ENCODE measurements at places on chromosomes 13 and 19.
A peak's percentile ranks its signal among the peaks of the same experiment; 100 is the strongest.

DNA sequence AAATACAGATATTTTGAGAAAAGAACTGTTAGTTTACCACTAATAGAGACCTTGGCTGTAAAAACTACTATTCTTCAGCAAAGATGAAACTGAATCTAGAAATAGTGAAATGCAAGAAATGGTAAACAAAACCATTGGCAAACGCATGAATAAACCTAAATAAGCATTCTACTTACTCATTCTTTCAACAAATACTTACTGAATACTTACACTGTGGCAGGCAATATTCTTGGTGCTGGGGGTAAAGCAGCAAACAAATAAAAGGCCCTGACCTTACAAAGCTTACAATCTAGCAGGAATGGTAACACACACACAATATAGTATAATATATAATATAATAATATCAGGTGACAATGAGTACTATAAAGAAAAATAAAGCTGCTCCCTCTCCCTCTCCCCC lies 38.7 kb downstream of the KATNAL1 start:
- no peak for DNase-seq

DNA sequence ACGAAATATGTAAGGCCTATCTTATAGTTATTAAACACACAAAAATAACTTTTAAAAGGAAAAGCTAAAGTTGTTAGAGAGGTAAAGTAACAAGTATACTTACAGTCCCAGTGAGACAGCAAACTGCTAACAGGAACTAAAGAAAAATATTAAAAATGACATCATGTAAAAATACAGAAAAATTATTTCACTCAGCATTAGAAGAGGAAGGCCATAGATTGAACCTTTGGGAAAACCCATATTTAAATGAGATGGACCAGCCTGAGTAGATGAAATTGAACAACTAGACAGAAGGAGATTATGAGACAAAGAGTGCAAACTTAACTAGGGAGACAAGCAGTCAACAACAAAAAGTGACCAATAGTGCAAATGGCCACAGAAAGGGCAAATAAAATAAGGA lies 49.4 kb downstream of the LNX2 start:
- DNase-seq = no peak

DNA sequence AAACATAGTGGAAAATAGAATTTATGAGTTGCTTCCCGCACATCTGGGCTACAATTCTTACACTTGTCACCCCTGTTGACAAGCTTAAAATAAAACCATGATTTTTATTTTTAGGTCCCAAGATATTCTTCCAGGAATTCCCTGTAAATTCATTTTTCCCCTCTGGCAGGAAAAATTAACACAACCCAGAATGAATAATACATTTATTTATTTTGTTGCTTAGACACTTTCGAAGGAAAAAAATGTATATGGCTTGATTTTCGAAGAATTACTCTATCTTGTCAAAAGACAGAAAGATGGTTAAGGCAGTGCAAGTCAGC lies 74.4 kb downstream of the LHFPL6 start:
- DNase-seq = no peak

DNA sequence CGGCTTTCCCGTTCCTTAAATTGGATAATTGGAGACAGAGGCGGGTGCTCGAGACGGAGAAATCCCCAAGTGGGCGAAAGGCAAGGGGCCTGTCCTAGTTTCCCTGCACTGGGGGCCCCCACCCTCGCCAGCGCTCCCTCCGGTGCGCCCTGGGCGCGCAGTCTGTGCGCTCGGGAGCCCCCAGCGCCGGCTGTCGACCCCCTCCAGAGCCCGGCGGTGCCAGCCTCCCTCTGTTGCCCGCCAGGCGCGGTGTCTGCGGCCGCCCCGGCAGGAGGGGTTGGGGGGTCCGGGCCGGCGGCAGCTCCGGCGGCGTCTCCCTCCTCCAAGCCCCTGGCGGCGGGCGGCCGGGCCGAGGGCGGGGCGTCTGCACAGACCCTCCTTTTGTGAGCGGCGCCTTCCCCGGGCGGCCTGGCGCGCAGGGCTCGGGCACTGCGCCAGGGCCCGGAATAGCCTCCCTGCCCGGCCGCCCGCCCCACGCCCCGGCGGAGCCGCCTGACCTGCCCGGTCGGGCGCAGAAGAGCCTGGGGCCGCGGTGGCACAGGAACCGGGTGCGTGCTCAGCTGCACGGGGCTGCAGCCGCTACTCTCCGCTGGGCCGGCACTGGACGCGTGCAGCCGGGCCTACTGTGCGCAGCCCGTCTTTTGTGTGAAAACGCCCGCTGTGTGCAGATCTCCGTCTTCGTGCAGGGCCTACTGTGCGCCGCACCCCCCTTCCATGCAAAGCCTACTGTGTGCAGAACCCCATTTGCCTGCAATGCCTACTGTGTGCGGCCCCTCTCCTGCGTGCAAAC lies 13.2 kb downstream of the GADD45B start:
- DNase-seq = no peak

DNA sequence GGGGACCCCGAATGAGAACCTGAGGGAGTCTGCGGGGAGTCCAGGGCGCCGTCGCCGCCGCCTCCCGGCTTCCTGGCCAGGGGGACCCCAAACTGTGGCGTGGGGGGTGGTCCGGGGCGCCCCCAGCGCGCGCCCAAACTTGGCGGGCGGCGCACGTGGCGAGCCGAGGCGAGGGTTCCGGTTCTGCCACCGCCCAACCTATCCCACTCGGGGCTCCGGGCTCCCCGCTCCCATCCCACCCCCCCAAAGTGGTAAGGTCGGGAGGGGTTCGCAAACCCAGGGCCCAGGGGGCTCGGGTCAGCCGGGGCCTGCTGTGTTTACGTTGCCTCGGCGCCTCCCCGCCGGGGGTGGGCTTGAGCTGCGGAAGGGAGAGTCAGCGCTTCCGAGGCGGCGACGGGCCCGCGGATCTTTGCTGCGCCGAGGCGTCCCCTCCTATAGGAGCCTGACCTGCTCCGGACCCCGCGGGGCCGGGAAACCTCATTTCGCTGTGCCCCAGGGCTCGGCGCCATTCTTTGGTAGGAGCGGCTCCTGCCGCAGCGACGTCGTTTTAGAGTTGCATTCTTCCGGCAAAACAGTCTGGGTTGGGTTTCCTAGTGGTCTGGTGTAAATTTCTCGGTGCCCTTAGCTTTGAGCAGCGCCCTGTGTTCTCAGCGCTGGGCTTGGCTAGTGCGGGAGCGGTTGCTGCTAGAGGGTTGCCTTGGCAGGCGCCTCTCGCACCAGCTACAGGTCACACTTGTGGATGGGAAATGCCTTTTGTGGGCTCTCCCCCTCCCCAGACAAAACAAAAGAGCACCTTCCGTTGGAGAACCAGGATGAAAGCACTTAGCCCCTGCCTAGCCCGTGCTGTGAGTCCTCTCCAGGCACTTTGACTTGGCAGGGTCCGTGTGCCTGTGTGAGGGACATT lies 1.2 kb downstream of the DAZAP1 start:
- DNase-seq = peak; percentile 42

DNA sequence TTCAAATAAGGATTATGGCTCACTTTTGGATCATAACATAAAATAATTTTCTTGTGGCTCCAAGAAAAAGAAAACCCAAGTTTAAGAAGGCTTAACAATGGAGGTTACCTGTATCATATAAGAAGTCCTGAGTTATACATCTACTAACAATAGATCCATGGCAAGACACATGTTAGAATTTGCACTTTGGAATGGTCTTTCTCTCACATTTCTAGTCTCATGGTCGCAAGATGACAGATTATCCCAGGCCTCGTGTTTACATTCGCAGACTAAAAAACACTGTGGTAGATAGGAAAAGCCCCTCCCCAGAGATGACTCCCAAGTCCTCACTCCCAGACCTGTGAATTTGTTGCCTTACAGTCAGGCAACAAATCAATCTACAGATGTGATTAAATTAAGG lies 746.2 kb upstream of the GPC6 start:
- DNase-seq = no peak

DNA sequence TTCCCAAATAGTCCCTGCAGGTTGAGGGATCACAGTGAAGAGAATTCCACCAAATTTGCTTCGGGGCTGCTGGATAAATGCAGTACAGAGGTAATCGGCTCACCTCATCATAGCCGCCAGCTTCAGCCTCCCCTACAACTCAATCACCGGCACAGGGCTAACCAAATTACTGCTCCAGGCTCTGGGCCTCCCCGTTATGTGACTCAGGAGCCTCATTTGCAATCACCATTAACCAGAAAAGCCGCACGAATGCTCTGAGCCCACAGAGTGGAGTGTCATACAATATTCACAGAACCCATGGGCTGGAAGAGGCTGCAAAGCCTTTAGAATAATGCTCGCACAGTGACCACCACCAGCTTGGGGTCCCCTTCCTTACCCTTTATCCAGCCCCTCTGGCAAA lies 4.9 kb downstream of the SIAH3 start:
- DNase-seq = no peak

GRCh38 chr13:37594550-37594949 lies 4.0 kb downstream of the POSTN start:
- DNase-seq = no peak

Measured in T-helper 9 cell (primary cell).